HFF-Myc (cell line): ENCODE measurements at places on chromosomes 5 and 9.

GRCh38 chr9:79524266-79524665 is 47.5 kb upstream of the TLE4 start:
- DNase-seq = no peak

DNA sequence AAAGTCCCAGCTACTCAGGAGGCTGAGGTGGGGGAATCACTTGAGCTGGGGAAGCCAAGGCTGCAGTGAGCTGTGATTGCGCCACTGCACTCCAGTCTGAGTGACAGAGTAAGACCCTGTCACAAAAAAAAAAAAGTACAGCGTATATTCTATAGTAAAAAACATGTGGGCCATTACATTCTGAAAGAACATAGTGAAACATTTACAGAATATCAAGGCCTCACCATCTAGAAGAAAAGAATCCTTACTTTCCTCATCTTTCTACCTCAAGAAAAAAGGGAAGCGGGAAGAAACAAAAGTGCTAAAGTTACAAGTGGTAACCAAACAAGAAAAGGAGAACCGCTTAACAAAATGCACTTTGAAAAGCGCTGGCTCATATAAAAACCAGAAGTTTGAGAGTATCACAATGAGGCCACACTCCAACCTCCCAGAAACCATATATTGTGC is 5.7 kb upstream of the SYK start:
- no peak for DNase-seq

DNA sequence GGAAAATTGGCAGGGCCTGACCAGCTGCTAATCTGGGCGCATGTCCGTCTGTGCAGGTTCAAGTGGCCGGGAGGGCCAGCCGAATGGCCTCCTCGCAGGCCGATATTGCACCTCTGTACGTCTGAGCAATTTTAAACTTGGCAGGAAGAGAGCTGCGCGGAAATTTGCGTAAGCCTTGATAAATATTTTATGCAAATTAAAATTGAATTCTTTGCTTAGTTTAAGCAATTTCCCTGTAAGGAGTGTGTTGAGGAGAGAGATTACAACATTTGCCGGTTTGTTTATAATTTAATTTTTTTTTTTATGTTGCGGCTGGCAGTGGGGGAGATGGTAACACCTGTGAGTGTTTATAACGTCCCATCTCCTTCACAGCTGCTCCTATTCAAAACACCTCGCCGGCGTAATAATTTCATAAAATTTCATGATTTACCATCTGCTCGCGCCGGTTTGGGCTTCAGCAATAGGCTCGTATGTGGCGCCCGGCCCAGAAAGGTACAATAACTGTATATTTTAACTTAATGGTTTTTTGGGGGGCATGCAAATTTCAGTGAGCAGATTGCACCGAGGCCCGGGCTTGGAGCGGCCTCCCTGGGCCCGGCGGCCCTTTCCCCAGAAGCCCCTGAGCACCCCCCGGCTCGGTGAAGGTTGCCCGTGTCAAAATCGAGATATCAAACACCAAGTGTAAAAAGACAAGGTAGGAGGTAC is 269.4 kb upstream of the MVB12B start:
- no peak for DNase-seq

DNA sequence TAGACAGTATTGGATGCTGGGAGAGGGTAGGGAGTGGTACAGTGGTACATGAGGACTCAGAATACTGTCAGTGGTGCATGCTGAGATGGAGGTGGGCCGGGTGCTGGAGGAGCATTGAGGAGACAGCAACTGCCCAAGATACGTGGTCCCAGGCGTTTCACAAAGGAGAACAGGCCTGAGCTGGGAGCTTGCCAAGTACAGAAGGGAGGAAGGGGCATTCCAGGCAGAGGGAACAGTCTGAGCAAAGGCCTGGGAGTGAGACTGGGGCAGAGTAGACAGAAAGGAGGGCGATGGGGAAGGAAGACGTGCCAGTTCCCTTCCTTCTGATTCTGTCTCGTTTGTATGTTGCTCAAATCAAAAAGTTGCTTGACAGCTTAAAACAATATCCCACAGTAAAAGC is 15.2 kb downstream of the GALNT12 start:
- no peak for DNase-seq

DNA sequence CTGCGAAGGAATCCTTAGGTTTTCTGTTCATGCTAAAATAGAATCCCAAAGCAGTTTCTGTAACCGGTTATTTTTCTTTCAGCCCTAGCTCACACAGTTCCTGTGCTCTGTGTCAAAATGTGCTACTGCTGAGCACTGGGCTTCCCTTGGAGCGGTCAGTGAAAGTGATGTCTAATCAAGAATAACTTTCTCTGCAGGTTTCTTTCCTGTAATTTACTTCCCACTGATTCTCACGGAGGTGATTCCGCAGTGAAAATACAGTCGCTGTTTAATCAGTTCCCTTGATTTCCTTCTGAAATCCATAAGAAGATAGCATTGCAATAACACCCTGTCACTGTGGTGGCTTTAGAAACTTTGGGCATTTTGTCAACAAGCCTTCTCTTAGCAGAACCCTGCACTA is 112.0 kb upstream of the ISL1 start:
- no peak for DNase-seq

- DNase-seq = peak; percentile 29
These were observed 211.6 kb downstream of the MSX2 start for GRCh38 chr5:174935854-174936474.

- DNase-seq = no peak
These were observed 65.3 kb upstream of the RUSC2 start for GRCh38 chr9:35424356-35425352.

DNA sequence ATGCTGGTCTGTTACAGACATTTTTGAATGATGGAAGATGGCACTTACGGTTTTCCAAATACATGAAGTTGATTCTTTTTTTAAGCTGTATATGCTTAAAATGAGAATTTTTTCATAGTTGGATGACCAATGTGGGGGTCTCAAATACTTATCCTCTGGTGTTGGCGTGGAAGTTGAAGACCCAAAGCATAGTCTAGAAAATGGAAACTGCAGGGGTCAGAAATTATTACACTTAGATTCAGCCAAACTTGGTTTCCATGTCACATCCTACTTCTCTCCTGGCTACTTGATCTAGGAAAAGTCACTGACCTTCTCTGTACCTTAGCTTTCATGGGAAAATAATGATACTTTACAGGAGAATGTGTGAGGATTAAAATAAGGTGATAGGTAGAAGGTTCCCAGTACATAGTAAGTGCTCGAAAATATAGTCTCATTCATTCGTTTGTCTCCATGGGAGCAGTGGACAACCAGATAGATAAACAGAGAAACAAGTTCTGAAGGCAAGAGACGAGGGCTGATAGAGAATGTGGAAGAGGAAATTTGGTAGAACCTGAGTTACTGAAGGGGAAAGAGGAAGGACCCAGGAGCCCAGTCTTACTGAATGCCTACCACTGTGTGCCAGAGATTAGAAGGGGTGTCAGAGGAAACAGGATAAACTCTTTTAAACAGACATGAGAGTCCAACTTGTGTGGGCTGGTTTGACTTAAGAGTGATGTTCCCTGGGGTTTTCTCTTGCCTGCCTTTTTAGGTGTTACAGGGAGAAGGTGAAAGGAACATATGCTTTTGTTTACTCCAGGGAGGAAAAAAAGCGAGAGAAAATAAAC is 560.3 kb upstream of the KLF4 start:
- DNase-seq = no peak

- DNase-seq = no peak
These were observed 105.5 kb upstream of the ZNF462 start for GRCh38 chr9:106757514-106757913.

GRCh38 chr5:103411711-103412110 is 150.9 kb downstream of the NUDT12 start:
- no peak for DNase-seq

- no peak for DNase-seq
These were observed 212.3 kb downstream of the ICE1 start for GRCh38 chr5:5634817-5635216.

GRCh38 chr5:111739416-111739815 is 17.6 kb downstream of the NREP start:
- no peak for DNase-seq

- DNase-seq = peak; percentile 43
These were observed 302.1 kb downstream of the CSNK1G3 start for GRCh38 chr5:123813937-123814624.

DNA sequence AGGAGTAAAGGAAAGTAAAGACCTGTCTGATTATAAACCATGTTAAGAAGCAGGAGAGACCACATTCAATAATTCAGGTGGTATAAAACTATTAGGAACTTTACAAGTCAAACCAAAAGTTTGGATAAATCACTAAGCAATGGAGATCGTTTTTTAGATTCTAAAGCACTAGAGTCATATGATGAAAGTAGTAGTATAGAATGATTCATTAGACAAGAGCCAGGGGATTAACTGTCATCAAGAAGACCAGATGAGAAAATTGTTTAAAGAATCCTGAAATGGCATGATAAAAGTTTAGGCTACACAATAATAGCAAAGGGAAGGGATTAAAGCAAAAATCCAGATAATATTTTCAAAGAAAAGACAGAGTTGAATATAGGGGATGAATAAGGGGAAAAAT is 12.9 kb upstream of the CARNMT1 start:
- DNase-seq = no peak

- DNase-seq = no peak
These were observed 58.4 kb downstream of the HABP4 start for GRCh38 chr9:96508227-96508940.

DNA sequence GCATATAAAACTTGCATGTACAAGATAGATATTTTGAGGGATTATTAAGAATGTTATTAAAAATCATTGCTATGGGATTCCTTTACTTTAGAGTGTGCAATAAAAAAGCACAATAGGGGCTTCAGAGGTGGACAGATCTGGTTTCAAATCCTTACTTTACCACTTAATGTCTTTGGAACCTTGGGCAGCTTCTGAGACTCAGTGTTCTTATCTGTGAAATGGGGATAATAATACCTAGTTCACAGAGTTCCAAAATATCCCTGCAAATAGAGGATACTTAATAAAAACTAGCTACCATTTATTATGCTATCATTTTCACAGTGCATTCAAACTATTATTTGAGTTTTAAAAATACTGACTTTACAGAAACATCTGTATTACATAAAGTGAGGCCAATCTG is 23.3 kb upstream of the PANK3 start:
- DNase-seq = no peak

- peak; percentile 67 for DNase-seq
These were observed 52.7 kb downstream of the RNF145 start for GRCh38 chr5:159156426-159157238.

GRCh38 chr5:68771732-68772131 is 322.1 kb upstream of the SLC30A5 start:
- DNase-seq = no peak

GRCh38 chr9:109728686-109729300 is 51.2 kb upstream of the PALM2AKAP2 start:
- no peak for DNase-seq

DNA sequence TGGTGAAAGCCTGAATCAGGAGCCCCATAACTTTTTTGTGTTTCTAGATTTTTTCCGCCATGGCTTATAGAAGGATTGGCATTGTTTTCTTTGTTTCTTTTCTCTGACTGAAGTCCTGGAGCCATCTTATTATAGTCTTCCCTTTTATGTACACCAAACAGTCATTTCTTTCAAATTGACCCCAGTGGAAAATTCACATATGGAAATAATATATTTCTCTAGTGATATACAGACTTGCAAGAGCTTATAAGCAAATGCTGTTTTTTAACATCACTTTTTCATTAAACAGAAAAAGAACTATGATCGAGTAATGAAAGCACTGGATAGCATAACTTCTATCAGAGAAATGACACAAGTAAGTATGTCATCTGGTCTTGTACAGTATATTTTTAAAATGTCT is 155.6 kb downstream of the PARP8 start:
- DNase-seq = no peak

DNA sequence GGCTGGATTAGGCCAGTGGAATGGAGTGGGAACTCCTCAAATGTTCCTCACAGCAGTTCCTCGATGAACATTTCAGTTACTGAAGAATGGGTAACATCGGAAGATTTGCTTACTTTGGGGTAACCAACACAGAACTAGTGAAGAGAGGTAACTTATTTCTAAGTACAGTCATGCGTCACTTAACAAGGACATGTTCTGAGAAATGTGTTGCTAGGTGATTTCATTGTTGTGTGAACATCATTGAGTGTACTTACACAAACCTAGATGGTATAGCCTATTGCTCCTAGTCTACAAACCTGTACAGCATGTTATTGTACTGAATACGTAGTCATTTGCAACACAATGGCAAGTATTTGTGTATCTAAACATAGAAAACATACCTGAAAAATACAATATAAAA is 228.3 kb downstream of the MAST4 start:
- no peak for DNase-seq

- DNase-seq = no peak
These were observed 30.9 kb downstream of the CDO1 start for GRCh38 chr5:115785381-115786065.

DNA sequence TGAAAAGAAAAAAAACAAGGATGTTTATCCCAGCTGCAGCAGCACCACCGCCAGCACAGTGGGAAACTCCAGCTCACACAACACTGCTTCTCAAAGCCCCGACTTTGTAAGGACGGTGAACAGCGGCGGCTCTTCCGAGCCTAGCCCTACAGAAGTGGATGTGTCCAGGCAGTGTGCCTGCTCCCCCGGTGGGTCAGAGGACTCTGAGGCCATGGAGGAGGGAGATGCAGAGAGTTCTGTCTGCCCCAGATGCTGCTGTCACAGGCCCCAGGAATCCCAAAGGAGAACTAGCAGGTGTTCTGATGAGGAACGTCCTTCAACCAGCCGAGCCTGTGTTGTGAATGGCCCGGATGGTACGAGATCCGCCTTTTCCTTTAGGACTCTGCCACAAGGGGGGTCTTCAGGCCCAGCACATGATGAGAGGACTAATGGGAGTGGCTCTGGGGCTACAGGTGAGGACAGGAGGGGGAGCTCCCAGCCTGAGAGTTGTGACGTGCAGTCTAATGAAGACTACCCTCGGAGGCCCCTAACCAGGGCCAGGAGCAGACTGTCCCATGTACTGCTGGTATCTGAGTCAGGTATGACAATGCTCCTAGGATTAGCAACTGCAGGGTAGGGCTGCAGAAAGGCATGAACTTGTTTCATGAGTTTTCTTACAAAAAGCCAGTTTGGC is 43.7 kb downstream of the FBXO38 start:
- DNase-seq = no peak

GRCh38 chr9:135165003-135165711 is 77.7 kb downstream of the OLFM1 start:
- DNase-seq = no peak

DNA sequence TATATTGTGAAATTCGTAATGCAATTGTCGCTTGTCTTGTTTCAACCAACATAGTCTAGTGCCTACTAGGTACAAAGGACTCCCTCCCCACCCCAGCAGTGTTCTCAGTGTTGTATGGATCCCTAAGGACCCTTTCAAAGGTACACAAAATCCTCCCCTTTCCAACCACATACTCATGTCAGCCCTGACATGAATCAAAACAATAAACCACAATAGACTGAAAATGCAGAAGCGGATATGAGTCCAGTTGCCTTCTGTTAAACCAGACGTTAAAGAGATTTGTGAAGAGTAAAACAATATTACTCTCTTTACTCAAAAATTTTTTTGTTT is 82.4 kb upstream of the IFNK start:
- no peak for DNase-seq

GRCh38 chr9:85425153-85425611 is 316.6 kb downstream of the AGTPBP1 start:
- no peak for DNase-seq

- DNase-seq = no peak
These were observed 168.7 kb downstream of the C5orf15 start for GRCh38 chr5:133799571-133800237.
